ENCODE measurements at places on chromosomes 2 and 18.
A peak's percentile ranks its signal among the peaks of the same experiment; 100 is the strongest.

DNA sequence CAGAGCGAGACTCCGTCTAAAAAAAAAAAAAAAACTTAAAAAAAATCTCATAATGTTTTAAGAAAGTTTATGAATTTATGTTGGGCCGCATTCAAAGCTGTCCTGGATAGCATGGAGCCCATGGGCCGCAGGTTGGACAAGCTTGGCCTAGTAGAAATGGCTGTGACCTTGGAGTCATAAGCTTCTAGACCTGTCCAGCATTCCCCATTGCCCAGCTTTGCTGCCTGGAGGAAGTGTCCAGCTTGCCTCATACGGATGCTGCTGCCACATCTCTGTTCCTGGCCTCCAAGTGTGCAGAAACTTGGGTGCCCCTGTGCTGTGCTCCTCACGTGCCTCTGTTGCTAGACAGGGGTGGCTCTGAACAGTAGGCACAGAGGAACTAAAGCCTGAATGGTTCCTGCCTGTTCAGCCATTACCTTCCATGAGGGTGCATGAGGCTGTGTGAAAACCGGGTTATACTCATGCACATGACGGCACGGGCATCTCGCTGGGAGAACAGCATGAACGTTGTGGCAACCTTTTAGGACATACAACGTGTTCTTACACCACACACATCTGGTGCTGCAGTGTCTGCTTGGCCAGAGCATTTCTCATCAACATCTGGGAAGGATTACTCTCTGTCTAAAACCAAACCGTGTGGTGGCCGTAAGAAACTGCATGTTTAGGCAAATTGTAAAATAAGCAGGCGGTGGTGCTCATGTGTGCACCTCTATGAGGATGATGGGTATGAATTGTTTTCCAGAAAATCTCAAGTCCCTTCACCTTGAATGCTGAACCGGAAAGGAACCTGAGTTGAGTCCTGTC is 38.2 kb downstream of the FHOD3 start:
- DNase-seq: no peak

GRCh38 chr2:67451086-67451832 is 54.1 kb downstream of the ETAA1 start:
- peak; percentile 65 for DNase-seq

- no peak for DNase-seq
Measured at GRCh38 chr2:67694445-67694844, 297.3 kb downstream of the ETAA1 start.

DNA sequence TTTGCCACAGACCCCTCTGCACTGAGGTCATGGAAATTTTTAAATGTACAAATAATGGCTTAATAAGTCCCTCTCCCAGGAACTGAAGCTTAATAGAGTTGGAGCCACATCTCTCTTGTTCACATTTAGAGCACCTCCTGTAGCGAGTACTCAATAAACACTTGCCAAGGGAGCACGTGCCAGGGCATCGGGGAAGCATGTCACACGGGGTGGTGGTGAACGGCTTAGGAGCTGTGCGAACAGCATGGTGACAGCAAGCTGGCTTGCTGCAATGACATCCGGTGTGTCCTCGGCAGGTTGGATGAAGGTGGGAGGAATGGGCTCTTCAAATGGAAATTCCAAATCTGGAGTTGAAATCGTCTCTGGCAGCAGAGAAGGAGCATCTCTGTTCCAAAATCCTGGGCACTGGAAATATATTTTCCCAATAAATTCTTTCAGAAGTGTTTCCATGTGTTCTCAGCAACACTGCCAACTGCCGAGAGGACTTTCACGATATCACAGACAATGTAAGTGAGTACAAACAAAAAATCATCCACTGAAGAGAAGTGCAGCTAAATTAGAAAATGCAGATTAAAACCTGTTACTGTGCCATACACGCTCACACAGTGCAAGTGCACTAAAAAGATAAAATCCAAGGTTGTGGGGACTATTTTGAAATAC is 74.1 kb downstream of the GALR1 start:
- no peak for DNase-seq

GRCh38 chr18:51716277-51716676 is 518.8 kb upstream of the MEX3C start:
- no peak for DNase-seq

GRCh38 chr2:74137651-74138599 is 9.8 kb downstream of the BOLA3 start:
- DNase-seq: no peak

DNA sequence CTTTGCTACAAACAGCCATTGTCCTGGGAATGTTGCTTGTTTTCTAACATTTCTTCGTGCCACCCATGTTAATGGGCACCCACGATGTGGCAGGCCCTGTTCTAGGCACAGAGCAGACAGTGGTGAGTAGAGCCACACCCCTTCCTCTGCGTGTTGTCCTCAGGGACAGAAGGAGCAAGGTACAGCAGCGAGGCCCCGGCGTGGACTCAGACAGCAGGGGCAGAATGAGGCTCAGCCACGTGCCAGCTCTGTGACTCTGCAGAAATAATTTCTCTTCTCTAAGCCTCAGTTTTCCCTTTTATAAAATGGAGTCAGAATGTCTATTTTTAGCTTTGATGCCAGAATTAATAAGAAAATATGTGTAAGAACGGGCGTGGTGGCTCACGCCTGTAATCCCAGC is 401.7 kb downstream of the TSN start:
- DNase-seq: no peak

GRCh38 chr2:225337183-225337582 is 62.3 kb upstream of the NYAP2 start:
- peak; percentile 48 for DNase-seq

GRCh38 chr2:98924038-98924830 is 11.8 kb downstream of the CRACDL start:
- DNase-seq: no peak

GRCh38 chr2:236777408-236777807 is 207.8 kb downstream of the ACKR3 start:
- DNase-seq: no peak

DNA sequence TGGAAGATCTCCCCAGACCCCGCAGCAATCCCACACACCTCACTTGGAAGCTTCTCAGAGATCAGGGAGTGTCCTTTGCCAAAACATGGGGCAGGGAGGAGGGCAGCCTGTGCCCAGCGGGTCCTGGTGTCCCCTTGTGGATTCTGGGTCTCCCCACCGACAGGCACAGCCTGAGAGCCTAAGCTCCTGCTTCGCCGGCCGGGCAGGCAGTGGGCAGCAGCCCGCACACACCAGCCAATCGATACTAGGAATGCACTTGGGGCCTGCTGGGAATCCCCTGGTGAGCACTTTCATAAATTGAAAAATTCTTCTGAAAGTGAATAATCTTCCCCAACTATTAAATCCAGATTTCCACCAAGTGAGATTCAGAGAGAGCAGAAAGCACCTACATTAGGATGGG is 246.0 kb downstream of the ATAD2B start:
- no peak for DNase-seq

GRCh38 chr2:63840081-63840784 is 1.5 kb upstream of the UGP2 start:
- no peak for DNase-seq

DNA sequence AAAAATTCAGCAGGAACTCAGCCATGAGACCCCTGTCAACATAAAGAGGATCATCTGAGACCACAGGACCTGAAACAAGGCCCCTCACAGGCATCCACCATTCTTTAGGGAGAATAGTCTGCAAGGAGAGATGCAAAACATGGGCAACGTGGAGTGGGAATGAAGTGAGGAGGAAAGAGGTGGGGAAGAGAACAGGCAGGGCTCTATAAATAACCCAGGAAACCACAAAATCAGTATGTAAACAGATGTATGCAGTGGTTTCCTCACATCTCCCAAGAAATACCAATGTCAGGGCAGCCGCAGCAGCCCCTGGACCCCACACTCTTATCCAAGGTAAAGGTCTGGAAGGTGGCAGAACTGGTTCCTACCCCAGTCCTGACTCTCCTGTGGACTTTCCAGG is 168.5 kb downstream of the EN1 start:
- DNase-seq: no peak

DNA sequence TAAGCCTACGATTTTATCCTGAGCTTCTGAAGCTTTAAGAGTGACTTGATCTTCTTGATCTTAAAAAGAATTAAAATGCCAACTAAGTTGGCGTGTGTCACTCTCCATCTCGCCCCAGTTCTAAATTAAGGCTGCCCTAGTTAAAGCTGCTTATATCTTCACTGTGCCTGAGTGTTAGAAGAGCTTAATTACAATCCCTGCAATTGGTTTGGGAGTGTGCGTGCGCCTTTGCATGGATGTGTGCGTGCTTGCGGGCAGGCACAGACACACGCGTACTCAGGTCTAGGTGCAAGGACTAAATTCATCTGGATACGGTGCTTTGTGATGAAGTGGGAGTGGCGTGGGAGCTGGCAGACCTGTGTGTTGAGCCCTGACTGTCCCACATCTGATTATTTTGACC is 201.5 kb downstream of the FAM210A start:
- no peak for DNase-seq

DNA sequence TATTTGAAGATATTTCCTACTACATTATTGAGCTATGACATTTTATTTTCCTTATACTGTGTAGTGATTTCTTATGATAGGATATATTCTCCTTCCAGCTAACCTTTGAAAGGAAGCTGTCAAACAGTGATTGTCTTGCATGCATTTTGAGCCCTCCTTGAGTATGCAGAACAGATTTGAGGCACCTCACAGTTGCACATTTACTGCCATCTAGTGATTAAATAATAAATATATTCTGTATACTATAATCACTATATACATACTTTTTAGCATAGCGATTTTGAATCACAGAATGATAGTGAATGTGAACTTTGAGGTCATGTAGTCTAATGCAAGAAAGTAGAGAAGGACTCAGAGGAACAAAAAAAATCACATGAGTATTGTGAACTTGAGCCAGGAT is 268.4 kb upstream of the CDH19 start:
- DNase-seq: peak; percentile 5

- no peak for DNase-seq
Measured at GRCh38 chr18:60962625-60963024, 370.6 kb upstream of the CDH20 start.

GRCh38 chr18:59357928-59358327 is 1.1 kb downstream of the LMAN1 start:
- peak; percentile 51 for DNase-seq

GRCh38 chr2:1136067-1136466 is 185.4 kb downstream of the SNTG2 start:
- no peak for DNase-seq

DNA sequence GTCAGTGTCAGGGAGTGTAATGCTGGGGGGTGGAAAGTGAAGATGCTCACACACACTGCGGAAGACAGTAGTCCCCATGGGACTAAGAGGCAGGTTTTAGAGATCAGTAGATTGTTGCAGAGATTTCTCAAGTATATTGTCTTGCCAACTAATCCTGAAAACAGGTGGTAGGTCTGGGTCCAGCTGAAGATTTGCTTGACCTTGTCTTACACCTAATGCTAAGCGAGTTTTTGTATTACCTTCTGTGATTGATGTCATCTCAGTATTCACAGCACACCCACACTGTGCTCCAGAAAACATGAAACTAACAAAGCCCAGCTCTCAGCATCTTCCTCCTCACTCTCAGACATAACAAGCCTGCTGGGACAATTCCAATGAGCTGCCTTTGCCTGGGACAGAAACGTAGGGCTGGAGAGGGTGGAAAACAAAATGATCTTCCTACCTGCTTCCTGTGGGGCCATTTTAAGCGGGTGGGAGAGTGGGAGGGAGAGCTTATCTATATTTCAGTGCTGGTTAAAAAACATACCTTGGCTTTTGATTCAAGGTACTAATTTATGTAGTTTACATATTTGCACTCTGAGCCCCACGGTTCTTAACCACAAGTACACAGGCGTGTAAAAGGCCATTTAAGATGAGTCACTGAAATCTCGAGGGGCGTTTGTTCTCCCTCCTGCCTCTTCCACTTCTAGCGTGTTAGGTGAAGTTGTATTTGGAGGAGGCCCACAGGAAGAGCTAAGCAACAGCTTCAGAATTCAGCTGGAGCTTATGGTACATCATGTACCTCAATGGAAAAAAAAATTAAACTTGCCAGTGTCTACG is 23.1 kb upstream of the RBMS1 start:
- no peak for DNase-seq

DNA sequence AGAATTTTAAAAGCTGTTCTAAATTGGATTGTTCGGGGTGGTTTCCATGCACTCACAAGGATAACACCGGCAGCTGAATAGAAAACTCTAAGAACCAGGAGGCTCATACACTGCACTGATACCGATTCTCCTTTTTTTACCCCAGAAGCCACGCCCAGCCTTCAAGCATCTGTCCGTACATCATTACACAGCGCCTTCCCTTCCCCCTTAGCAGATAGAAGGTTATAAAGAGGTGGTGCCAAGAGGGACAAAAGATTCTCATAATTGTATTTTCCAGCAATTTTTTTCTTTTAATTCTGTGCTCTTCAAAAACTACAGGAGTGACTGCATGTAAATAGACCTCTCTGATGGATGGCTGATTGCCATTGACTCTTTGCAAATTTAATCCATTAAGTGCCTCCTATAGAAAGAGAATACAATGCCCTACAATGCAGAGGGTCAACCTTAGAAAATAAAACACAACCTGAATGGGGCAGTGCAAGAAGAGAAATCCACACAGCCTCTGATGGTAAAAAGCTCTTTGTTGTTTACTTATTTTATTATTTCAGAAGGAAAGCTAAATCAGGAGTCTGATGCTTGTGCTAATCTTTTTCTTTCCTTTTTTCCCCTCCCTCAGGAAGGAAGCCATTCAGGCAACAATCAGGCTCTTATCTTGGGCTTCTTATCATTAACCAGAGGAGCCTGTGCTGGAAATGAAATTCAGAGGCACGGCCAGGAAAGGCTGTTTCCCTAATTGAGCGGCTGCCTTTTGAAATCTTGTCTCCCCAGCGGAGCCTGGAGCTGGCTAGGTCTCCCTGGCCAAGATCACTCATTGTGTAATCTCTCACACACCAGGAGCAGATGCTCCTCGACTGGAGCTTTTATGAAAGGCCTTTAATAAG is 198.9 kb upstream of the NABP1 start:
- peak; percentile 82 for DNase-seq

DNA sequence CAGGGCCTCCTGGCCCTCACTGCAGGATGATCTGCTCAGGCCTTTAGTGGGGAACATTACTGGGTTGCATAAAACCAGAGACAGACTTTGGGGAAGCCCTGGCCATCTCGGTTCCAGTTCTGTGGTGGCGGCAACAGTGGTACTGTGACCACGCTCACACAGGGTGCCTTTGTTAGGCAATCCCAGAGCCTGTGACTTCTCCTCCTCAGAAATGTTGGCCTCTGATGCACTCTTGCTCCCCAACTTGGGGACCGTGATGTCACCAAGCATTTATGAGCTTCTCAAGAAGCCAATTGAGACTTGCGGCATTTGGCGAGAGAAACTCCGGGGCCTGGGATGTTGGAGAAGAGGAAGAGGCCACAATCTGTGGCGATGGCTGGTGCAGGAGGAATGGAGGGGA is 80.9 kb upstream of the PKDCC start:
- no peak for DNase-seq

All from NCI-H226 (cell line).